ENCODE measurements at places on chromosomes 7 and 10.

DNA sequence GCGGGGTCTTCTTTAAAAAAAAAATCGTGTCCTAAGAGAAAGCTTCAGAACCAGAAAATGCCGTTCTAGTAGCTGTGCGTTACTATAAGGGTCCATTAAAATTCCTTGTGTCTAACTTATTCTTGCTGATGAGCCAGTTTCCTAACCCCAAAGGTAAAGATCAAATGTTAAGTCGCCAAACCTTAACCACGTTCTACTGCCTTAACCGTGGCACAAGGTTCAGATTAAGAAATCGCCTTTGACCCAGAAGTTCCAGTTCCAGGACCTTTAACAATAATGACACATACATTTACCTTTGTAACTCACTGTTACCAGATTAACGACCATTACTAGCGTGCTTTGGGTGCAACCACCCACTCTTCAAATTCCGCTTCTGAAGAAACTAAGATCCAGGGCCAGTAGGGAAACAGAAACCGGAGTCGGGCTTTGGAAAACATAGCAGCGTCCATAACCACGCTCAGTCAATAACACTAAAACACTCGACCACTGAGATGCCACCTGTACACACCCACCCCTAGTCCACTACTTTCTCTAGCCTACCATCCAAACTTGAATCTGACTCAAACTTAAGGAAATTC lies 620 bp downstream of the BET1 start:
- DNase-seq, result no peak

DNA sequence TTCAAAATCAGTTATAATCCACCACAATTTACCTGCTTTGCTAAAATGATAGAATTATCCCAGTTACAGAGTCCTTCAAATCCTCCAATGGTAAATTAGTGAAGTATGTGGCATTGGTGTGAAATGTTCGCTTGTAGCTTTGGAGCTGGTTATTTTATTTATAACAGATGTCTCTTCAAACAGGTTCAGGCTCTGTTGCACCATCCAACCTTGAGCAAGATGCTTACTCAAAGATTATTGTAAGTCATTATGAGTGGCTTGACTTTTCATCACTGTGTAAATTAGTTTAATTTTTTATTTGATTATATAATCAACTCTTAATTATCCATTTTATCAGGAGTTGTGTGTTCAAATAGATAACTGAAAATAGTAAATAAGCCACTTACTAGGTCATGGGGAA lies 99.4 kb downstream of the BTRC start:
- DNase-seq, result no peak

DNA sequence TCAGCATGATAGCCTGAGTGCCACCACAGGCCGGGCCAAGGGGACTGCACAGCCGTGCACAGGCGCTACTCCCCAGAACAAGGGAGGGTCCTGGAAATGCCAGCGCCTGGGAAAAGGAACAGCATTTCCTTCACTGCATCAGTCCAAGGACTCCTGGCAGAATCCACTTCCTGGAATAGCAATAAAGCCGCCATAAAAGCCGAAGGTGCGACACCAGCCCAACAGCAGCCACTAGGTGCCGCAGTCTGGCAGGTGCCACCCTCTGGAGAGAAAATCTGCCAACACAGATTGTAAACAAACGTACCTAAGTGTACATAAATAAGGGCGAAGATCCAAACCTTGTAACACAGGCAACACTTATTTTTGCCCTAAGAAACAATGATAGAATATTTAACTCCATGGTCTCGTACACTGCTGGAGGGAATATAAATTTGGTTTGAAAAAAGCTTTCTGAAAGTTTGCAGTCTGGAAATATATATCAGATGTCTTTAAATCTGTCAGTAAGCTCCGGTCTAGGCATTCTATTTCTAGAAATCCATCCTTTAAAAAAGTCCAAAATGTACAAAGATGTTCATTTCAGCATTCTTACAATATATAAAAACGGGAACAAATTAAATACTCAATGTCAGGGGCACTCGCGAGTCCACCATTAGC lies 22.2 kb downstream of the VOPP1 start:
- no peak for DNase-seq

- DNase-seq, result no peak
Measured at GRCh38 chr7:133983685-133984419, 143.3 kb upstream of the LRGUK start.

DNA sequence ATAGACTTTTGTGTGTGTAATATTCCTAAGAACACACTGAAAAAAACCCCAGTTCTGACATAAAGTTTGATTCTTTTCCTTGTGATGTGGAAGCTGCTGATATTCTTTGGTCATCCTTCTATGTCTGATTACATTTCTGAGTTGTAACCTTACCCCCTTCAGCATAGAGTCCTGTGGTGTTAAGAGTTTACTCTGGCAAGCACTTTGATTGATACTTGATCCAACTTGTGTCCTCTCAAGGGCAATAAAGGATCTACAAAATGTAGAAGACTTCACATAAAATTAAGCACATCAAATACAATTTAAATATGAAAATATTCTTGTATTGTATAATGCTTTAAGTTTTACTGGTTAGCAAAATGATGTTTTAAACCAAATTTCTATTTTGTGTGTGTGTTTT lies 221.7 kb upstream of the DKK1 start:
- DNase-seq, result no peak

DNA sequence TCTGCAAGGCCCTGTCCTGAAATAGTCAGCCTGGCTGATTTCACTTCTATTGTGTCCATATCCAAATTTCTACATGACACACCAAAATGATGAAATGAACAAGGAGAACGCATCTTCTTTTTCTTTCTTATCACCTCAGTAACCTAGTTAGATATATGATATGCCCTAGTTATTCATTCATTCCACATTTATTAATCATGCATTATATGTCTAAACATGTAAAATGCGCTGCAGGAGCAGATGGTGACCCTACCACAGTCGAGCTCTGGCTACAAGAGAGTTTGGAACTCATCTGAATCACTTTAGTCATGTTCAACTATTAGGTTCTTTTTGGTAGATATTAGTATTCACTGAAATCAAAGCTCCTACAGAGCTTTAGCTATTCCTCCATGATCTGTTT lies 31.8 kb upstream of the VPS41 start:
- no peak for DNase-seq

GRCh38 chr7:120994512-120995410 lies 6.2 kb downstream of the CPED1 start:
- no peak for DNase-seq

DNA sequence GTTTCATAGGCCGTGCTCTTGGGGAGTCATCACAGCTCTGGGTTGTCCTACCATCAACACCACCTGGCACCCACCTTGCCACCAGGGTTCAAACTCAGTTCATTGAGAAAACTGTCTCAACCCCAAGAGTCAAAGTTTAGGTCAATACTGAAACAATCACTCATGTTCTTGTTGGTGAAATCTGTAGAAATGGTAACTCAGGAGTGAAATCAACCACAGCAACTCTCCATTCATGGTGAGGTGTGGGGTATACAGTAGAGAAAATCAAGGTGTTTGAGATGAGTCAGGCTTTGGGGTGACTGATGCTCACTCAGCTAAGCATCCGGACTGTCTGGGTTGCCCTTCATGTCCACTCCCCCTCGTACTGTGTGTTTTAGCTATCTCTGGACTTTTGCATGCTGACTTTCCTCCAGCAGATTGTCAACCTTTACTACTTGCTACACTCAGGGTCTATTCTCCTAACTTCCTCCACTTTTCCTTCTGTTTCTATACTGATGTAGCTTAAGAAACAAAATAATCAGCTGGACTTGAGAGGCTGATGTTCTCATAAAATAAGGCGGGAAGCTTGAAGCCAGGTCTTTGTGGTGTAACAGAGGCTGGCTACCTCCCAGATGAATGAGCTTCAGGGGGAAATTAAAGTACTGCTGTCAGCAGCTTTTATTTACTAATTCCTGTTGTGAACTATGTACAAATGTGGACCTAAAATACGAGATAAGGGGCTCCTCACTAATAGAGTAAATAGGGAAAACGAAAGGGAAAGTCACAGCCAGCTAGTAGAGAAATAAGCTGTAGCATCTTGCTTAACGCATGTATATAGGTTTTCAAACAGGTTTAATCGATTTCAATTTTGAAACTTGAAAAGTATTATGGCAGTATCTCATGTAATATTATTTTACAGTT lies 173.6 kb upstream of the AKR1E2 start:
- no peak for DNase-seq

DNA sequence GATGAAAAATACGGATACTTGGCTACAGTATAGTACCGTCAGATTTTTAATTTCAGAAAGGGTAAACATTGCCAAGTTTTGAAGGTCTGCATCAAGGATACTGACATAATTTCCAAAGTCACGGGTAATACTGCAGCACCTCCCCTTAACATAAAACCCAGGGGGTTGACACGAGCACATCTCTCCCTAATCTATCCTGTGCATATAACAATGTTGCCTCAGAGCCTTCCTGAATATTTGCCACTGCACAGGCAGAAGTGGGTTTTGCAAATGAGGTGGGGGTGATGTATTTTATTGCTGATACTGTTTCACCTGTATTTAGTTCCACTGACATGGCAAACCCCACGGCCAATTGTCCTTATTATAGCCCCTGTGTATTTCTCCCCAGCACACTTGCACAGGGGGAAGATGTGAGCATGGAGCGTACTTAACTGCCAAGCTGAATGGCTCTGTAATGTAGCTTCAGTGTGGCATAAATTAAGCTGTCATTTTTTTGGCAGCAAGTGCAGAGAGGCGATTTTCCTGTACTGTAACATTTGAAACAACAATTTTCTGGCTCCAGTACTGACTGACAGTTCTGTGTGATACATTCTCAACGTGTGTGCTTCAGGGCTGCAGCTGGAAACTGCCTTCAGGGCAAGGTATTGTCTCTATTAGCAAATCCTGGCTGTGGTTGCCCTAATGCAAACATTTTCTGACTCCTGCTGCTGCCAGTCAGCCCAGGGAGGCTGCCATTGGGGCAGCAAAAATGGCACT lies 299.6 kb upstream of the SP4 start:
- DNase-seq, result no peak

DNA sequence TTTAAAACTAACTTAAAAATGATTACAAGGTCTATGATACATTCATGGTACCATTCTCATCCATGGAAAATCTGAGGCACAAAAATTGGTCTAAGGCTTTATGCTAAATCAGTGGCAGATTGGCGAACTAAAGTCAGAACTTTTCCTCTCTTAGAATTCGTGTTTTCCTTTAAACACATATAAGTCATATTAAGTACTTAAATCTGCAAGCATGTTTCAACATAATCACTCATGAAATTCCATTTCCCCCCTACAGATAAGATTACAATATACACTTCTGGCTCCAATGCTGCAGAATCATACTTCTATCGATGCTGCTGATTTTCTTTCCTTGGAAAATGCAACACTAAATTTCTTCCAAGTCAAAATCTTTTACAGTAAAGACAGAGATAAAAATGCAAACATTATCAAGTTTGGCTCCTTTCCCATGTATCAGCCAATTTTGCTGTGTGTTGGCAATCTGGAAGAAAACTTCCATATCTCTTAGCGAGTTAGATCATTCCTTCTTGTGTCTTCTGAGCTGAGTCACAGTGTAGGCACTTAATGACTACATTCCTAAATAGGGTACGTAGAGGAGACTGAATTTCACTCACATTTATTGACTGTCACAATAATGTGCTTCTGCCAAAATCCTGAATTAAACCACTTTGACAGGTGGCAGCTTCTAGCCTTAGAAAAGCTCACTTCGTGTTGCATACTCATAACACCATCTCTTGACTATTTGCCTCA lies 76.4 kb upstream of the LRRC17 start:
- no peak for DNase-seq

DNA sequence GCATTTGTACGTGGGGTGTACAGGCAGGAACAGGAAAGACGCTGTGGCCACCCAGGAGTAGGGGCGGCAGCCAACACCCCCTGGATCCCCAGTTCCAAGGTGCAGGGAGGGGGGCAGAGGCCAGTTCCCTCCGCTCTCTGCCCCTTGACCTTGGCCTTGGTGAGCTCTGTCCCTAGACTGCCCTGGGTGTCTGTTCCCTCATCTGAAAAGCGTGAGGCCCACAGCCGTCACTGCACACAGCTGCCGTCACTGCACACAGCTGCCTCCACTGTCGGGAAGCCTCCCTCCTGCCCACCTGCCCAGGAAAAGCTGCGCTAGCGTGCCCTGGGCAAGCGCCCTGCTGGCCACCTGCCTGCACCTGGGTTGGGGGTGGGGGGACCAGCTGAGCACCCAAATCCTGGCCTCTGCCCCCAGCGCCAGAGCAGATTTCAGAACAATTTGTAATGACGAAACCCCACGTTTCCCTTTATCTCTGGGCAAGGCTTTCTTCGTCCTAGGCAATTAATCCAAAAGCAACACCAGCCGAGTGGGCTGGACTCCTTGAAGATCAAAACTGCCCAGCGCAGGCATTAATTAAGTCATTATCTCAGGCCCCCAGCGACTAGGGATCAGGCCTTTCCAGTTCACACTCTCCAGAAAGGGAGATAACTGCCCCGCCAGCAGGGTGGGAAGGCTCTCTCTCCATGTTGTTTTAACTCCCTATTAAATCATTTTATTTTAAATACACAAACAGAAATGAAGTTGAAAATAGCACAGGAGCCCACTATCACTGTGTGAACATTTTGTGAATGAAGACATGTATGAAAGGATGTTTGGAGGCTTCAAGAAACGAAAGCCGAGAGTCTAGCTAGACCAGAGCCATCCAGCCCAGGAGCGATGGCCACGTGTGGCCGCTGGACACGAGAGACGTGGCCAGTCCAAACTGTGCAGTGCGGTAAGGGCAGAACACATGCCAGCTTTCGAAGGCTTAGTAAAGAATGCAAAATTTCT lies 4.0 kb upstream of the PDGFA start:
- DNase-seq, result no peak

- no peak for DNase-seq
Measured at GRCh38 chr7:45224832-45225231, 67.2 kb downstream of the RAMP3 start.

DNA sequence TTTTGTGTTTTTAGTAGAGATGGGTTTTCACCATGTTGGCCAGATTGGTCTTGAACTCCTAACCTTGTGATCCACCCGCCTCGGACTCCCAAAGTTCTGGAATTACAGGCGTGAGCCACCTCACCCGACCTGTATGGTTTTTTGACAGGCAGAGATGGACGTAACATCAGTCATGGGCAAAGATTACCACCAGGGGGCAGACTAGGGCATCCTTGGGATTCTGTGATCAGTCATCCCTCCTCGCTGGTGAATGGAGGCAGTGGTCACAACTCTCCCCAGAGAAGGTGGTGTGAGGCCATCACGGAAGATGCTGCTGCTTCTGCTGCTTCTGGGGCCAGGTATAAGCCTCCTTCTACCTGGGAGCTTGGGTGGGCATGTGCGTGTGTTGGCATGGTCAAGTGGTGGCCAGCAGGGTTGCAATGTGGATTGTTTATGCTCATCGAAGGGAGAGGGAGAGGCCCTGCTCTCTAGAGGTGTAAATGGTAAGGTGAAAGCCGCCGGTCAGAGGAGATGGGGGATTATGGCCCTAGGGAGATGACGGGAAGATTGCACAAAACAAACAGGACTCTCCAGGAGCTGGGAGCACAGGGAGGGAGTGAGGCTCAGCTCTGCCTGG lies 122.7 kb upstream of the PRSS1 start:
- peak; percentile 50 for DNase-seq

GRCh38 chr7:24304494-24305095 lies 20.6 kb downstream of the NPY start:
- DNase-seq, result no peak

DNA sequence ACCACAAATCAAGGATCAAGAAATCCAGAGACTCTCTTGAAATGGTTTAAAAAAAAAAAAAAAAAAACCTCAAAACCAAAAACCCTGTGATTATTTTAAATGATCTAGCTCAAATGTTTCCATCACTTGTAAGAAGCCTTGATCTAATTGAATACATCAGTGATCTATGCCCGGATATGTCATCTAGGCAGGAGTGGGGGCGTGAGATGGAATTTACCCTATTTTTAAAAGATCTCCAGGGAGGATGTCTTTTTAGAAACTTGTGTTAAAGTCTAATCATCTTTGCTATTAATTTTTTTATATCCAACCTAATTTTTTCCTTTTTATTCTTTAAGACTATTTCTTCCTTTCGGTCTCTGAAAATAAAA lies 101.4 kb upstream of the PDLIM1 start:
- no peak for DNase-seq
